ENCODE measurements at places on chromosomes 12 and 14.
A peak's percentile ranks its signal among the peaks of the same experiment; 100 is the strongest.

DNA sequence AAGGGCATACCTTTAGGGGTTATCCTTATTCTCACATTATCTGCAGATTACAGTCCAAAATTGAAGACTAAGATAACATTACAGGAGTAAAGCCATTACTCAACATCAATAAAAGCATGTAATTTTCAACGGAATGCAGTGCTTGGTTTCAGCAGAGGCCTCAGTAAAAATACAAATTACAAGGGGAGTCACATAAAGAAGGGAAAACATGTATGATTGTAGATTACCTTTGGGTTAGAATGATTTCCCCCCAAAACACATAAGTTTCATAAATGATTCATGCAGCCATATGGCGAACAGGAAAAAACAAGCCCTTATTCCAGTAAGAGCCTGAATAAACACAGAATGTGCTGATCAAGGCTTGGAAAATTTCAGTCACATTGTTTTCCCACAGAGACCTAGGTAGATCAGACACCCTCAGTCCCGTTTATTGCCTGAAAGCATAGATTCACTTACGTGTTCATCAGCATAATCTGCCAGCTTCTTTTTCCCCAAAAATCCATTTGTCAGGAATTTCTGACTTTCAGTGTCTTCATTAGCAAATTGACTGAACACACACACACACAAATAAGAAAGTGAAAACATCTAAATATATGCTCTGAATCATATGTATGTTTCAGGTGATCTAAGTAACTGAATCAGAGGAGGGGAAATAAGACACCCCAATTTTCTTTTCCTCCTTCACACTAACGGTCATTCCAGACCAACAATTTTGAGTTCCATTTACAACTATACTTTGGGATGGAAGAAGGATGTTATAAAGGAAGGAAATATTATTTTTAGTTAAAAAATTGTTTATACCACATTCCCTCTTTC lies 37.5 kb downstream of the SLC38A4 start:
- DNase-seq, result no peak

DNA sequence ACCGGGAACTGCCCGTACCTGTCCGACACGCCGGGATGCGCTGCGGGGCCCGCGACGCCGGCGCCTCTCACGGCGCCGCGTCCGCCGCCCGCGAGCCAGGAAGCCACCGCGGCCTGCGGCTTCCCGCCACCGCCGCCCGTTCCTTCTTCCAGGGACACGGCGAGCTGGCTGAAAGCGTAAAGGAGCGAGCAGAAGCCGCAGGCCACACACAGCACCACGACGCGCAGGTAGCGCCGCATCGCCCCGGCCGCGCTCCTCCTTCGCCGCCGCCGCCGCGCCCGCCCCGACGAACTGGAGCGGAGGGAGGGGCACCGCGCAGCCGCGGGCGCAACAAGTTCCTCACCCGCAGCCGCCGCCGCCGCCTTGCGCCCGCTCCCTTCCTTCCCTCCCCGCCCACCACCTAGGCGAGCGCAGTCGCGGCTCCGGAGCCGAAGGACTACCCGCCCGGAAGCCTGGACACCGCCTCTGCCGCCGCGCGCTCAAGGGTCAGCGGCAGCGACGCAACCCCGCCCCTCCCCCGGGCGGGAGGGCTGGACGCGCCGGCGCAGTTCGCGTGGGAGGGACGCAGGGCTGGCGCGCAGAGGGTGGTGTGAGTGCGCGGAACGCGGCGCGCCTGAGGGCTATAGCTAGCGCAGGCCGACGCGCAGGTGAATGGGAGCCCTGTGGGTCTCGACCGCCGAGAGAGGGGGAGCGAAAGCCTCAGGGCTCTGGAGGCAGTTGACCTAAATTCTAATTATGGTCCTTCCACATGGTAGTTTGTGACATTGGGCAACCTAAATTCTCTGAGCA lies at the start of gene GXYLT1:
Gene GXYLT1 (minus strand): TSS at position 467 of the 789 bp plus-strand sequence. CDS start 228 bp downstream, at position 239.
- peak; percentile 74 for DNase-seq

DNA sequence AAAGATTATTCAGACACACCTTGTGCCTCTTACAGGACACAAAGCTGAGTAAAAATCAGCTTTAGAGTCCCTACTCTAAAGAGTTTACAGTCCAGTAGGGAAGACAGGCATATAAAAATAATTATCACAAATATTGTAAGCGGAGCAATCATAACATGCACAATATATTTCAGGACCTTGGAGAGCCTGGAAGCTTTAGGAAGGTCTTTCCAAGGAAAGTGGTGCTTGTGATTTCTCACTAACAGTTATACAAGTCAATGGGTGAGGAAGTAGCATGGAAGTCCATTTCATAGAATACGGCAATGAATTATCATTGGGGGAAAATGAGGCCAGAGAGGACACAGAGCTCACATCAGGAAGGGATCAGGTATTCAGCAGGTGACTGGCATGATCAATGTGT lies 268.3 kb downstream of the C12orf50 start:
- no peak for DNase-seq

GRCh38 chr14:52032204-52032801 lies 36.6 kb downstream of the NID2 start:
- no peak for DNase-seq

- no peak for DNase-seq
Measured at GRCh38 chr12:59927032-59927431, 331.2 kb downstream of the SLC16A7 start.

DNA sequence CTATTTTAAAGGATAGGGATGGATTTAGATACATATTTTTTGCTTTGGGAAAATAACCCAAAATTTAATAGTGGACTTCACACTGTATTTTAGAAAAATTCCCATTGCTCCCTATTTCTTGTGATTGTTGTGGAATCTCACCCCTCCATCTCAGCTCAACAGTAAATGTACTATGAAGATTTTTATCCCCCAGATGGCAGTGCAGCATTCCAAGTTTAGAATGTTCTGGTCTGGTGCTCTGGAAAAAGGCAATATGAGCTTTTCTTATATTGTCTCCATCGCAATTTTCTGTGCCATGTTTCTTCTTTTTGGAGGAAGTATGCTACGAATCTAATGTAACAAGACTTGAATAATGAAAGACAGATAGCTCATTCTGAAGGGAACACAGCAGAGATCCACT lies 471.7 kb upstream of the SYT1 start:
- DNase-seq, result no peak

- no peak for DNase-seq
Measured at GRCh38 chr14:65661865-65662264, 249.3 kb downstream of the FUT8 start.

GRCh38 chr14:72781561-72782508 lies 112.1 kb downstream of the DPF3 start:
- no peak for DNase-seq

GRCh38 chr14:62209287-62209899 lies 447.2 kb downstream of the SNAPC1 start:
- no peak for DNase-seq

DNA sequence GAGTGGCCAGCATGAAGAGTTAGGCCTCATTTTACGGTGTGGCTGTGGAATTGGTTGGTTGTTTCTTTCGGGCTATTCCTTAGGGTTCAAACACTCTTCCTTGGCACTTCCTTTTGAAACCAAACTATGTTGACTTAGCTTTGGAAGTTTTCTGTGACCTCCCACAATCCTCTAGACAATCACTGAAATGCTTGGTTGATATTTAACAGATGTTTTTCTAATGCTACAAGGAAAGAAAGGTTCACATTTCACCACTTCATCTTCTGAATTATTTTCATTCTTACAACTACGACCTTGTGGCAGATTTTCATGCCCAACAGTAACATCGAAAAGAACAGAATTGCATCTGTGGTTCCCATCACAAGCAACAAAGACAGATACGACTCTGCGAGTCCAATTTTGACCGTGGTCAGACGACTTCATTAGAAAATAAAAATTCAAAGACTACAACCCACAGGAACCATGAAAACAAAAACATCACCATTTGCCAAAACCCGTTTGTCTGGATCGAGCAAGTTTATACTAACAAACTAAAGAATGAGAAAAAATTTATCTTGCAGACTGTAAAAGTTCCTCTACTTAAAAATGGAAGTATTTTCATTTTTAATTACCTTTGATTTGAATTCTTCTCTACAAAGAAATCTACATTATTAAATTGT lies 16.9 kb downstream of the PRKAB1 start:
- DNase-seq, result no peak

DNA sequence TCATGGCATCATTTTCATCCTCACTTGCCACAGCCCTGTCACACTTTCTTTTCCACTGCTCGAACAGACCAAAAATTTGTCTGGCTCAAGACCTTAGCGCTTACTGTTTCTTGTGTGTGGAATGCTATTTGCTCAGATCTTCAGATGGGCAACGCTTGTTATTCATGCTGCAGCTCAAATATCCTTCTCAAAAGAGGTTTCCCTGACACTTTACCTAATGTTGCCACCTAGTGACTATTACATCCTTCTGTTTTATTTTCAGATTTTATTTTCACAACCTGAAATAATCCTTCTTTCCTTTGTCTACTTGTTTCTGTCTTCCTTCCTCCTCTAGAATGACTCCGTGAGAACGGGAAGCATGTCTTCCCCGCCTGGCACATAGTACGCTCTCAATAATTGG lies 5.6 kb downstream of the FBXO33 start:
- DNase-seq, result no peak

GRCh38 chr12:3533703-3534386 lies 42.8 kb downstream of the PRMT8 start:
- peak; percentile 80 for DNase-seq

DNA sequence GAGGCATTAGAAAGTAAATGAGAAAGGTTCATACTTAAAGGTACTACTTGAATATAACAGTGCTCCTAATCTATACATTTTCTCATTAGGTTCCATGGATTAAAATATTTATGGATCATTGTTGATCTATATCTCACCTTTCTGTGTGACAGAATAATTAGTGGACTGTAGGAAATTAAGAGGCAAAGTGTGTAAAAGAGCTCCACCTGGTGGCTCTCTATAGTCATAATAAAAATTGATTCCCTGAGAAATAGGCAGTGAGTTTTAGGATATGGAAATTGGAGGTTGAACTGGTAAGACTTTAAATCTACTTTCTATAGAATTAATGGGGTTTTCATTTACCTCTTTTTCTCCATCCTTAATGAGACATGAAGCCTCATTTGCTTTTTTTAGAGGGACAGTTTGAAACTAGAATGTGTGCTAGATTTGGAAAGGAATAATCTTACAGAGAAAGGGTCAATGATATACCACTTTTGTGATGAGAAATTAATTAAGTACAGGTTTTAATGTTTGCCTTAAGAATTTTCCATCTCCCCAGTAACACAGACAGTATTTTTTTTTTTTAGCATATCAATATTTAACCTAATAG lies 11.8 kb upstream of the DERA start:
- DNase-seq, result no peak

DNA sequence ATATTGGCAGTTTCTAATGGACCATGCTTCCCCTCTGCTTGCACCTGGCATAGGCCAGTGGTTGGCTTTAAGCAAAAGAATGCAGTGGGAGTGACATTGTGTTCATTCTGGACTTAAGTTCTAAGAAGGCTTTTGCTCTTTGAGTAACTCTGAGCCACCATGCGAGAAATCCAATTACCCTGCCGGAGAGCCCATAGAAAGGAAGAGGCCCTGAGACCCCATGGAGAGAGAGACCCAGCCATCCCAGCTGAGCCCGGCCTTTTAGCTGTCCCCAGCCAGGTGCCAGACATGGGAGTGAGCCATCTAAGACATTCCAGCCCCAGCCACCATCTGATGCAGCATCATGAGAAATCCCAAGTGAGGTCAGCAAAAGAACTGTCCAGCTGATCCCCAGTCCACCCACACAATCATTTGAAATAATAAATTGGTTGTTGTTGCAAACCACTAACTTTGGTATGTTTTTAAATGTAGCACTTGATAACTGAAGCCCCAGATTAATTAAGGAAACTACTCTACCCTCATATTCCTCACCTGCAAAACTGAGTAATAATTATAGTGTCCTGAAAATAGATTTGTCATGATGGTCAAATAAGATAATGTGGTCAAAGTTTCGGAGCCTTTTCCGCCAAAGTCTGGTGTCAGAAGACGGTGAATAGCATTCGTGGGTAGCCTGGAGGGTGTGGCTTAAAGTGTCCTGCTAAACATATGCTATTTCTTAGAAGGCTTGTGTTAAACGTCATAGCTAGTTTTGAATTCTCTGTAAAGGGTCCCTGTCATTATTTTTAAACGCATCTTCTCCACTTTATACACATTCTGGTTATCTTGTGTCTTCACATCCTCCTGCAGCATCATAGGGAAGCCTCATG lies 166.6 kb upstream of the PELI2 start:
- DNase-seq, result no peak

- DNase-seq, result no peak
Measured at GRCh38 chr14:60722107-60722356, 2.1 kb downstream of the SIX4 start.

DNA sequence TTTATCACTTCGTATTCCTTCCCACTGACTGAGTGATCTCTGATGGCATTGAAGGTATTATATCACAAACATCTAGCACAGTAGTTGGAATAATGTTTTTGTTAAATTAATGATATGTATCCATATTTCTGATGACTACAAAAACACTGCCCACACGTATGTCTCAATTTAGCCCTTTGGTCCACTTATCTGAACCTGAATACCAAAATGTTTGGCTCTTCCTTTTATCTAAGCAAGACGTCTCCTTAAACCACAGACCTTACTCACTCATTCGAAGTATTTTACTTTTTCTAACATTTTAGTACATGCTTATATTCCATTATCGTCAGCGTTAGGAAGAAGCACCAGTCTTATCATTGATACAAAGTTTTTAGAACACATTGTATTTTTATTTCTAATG lies 126.4 kb downstream of the PIK3C2G start:
- no peak for DNase-seq

DNA sequence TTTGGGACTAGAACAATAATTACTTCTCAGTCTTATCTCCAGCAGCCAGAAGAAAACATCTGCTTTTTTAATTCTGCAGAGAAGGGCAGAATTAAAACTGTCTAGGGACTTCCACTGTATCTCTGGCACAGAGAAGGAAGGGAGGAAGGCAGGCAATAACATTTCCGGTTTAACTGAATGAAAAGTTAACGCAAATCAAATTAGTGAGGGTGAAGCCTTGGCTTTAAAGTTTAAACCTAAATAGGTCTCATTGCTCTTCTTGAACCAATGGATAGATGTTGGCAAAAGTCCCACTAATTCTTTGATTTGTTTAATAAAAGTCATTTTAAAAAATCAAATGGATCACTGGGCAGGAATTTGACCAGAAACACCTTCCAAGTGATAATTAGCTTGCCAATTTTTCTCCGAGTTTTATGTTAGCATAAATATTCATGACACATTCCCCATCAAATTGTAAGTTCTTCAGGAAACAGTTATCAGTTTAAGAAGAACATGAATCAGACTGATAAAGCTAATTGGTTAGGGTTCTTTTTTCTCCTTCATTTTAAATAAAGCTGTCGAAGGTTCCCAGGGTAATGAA lies 181.9 kb downstream of the SLC15A5 start:
- DNase-seq, result peak; percentile 23

DNA sequence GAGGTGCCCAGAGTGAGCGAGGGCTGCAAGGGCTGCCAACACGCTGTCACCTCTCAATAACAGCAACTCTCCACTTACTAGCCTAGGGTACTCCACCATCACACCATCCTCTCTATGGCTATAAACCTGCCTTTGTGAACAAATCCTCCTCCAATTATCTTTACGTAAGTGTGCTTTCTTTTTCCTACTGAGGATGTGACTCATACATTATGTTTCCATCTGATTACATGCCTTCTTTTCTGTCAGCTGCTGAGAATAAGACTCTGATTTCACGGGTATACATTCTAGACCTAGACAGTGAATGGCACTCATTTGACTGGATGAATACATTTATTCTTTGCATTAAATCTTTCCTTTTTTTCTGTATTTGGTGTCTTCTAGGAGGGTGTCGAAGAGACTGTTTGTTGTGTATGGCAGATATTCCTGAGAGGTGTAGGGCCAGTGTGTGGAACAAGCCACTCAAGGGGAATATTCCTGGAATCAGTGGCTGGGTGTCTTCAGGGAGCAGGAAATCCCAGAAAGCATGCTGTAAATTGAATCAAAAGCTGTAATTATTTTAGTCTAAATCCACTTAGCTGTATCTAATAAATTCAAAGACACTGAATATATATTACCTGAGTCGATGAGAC lies 327.3 kb upstream of the TMTC1 start:
- DNase-seq, result no peak
